ENCODE measurements at places on chromosomes 2 and 18.

DNA sequence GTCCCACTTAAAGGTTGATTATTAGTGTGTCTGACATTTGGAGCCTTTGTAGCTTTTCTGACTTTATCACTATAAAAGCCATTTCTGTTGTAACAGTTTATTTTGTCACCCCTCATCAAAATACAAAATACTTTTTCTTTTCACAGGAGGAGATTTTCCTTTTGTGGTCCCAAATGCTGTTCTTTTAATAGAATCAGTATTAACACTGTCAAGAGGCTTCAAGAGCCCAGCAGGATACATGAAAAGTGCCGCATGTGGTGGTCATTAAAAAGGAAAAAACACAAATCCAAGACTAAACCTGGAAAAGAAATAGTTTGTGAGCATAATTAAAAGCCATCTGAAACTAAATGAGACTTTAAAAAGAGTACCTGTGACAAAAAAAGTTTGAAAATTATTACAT lies 515.7 kb downstream of the DCDC2C start:
- DNase-seq: no peak

DNA sequence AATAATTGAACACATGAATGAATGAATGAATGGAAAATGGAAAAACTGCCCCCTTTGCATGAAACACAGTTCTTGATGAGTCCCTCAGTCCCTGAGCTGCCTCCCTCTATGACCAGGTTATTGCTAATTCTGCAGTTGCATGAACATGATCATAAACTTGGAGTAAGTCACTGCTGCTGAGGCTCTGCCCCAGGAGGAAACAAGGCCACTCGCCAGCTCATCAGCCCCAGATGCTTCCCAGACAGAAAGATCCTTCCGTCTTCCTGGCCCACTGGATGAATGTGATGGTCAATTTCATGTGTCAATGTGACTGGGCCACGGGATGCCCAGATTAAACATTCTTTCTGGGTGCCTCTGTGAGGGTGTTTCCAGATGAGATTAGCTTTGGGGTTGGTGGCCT lies 16.4 kb downstream of the GPR45 start:
- DNase-seq: no peak

- no peak for DNase-seq
These were observed 169.2 kb upstream of the CCDC68 start for GRCh38 chr18:55128437-55128836.

DNA sequence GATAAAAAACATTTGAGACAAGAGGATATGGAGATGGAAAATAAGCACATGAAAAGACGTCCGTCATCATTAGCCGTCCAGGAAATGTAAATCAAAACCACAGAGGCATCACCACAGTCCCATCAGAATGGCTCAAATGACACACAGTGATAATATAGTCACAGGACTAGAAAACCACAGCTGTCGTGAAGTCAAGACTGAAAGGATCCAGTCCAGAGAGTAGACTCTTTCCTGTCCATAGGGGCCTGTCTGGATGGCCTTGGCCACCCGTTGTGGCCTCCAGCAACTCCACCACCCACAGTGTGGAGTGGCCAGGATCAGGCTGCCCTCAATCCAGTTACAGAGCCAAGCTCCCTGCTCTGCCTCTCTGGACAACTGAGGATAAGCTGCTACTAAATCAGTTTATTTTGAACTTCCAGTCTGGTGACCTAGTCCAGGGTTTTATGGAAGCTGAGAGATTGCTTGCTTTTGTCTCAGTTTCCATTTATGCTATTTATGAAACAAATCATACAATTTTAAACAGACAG lies 60.4 kb downstream of the RHOB start:
- DNase-seq: no peak

- no peak for DNase-seq
These were observed 522.0 kb downstream of the SPAG16 start for GRCh38 chr2:213806125-213806726.

DNA sequence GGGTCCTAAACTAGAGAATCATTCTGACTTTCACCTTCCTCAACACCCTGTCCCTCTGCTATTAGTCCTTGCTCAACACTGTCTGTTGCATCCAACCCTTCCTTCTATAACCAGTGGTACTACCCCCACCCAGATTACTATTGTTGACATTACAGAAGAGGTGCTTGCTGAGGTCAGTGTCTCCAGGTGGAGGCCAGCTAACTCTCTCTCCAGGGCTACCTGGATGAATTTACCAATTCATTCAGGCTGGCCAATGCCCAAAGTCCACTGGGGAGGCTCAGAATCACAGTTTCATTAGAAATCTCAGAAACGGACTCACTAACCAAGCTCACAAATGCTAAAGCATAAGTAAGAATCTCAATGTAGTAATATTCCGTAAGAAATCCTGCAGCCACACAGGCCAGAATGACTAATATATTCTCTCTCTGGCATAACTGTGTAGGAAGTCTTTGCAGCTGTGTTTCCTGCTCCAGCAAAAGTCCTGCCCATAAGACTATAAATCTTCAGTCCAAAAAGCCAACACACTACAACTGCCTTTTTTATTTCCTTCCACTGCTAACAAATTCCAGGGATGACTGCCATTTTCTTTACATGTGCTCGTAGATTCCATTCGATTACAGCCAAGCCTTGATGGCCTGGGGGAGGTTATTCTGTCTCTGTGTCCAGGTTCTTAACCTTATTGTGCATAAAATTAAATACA lies 10.0 kb upstream of the TTR start:
- no peak for DNase-seq

DNA sequence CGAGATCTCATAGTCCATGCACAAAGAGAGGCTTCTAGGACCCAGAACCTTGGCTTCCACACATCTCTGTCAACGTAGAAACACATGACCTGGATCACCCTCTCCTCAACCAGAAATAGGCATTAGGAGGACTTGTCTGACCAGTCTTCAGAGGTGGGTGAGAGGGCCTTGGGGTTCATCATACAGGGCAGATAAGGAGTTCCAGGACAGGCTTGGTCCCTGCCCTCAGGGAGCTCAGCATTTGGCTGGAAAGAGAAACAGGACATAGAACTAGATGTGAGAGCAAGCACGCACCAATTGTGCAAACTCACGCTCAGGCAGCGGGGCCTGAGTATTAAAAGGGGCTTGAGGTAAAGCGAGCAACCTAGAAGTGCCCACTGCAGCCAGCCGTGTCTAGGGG lies 28.6 kb upstream of the NOTO start:
- DNase-seq: no peak

DNA sequence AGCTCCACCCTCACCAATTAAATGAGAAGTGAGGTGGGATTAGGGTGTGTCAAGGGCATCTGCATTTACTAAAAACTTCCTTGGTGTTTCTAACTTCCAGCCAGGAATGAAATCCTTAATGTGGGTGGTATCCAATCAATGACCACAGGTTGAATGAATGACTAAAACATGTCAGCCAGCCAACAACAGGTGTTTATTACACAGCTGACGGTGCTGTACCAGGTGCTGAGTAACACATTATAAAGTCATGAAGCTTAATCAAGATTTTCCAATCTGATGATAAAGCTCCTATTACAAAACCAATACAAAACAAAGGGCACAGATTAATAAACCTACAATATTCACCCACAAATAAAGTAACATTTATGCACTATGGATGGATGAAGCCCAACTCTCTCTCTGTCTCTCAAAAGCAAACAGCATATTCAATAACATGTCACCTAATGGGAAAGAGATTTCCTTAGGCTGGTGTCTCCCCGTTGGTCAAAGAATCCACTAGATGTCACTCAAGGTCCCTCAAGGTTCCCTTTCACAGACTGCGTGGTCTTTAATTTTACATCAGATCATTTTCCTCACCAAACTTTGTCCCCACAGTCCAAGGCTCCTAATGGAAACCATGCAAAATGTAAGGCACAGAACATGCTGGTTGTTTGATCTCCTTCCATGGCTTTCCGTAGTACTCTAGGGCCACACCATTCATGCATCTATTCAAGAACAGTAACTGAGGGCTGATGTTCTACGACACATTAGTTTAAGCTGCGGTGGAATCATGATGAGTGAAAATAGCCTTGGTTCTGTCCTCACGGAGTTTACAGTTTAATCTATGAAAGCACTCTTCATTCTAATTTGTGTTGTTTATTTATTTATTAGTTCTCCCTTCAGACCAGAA lies 6.4 kb upstream of the PTPN4 start:
- DNase-seq: no peak

- DNase-seq: no peak
These were observed 142.9 kb downstream of the ASB1 start for GRCh38 chr2:238569507-238570195.

- no peak for DNase-seq
These were observed 16.1 kb downstream of the ADAM17 start for GRCh38 chr2:9539531-9539930.

- DNase-seq: no peak
These were observed 112.1 kb upstream of the ATP8B1 start for GRCh38 chr18:57915248-57915647.

DNA sequence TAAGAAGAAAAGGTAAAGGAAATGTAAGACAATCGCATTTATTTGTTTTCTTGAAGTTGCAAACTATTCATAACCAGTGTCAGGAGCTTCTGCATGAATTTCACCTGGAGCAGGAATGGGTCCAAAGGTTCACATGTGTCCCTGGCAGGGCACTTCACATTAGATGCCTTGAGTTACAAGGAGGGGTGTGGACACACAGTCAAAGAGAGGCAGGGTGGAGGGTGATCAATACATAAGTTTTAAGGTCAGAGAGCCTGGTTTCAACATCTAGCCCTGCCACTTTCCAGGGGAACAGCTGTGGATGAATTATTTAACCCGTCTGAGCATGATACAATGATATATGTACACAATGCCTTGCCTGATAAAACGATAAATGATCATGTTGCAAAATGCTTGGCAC lies 321.4 kb downstream of the CYP26B1 start:
- no peak for DNase-seq

GRCh38 chr2:204065566-204065965 lies 129.0 kb downstream of the ICOS start:
- DNase-seq: no peak

GRCh38 chr2:109411640-109412325 lies 202.0 kb downstream of the SEPTIN10 start:
- DNase-seq: no peak

GRCh38 chr2:115305712-115306111 lies 863.3 kb downstream of the DPP10 start:
- no peak for DNase-seq

DNA sequence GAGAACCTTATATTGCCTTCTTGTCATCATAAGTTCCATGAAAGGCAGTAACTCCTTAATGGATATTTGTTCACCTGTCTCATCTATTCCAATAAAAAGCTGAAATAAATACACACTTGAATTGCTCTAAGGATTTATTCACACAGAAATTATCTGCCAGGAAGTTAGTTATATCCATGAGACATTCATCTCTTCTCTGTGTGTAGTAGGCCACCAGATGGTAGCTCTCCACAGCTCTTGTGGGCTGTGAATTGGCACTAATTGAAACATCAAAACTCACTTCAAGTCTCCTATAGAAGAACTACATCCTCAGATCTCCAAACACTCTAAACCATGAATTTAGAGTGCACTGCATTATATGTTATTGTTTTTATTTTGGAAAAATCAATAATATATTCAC lies 189.6 kb downstream of the DSC3 start:
- DNase-seq: no peak

DNA sequence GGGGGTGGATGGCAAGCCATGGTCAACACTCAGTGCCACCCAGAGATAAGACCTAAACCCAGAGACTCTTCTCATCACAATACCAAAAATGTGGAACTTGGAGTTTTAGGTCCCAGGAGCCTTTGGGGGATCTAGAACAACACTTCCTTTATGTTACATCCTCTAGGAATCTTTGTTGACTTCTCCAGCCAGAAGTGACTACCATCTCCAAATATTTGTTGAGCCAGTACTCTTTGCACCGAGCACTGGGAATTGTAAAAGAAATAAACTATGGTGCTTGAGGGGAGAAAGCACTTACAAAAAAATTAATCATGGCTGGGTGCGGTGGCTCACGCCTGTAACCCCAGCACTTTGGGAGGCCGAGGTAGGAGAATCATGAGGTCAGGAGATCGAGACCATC lies 120.0 kb upstream of the TMEM200C start:
- no peak for DNase-seq

DNA sequence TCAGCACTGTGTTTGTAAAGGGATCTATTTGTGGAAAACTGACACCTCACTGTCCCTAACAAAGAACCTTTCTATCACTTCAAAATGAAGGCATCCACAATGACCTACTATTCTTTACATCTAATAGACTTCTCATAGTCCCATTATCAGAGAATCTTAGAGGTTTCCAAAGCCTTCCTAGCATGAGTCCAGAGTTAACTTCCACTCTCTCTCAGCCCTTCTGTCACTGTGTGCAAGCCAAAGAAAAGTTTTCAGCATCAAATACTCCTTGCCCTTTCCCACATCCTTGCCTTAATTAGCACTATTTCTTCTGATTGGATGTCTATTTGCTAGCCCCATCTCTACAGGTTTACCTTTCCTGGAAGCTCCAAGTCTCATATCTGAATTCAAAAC lies 178.5 kb downstream of the ERBB4 start:
- no peak for DNase-seq

GRCh38 chr18:4394700-4395099 lies 60.4 kb downstream of the DLGAP1 start:
- DNase-seq: no peak

- no peak for DNase-seq
These were observed 20.8 kb upstream of the MLPH start for GRCh38 chr2:237466211-237466610.

DNA sequence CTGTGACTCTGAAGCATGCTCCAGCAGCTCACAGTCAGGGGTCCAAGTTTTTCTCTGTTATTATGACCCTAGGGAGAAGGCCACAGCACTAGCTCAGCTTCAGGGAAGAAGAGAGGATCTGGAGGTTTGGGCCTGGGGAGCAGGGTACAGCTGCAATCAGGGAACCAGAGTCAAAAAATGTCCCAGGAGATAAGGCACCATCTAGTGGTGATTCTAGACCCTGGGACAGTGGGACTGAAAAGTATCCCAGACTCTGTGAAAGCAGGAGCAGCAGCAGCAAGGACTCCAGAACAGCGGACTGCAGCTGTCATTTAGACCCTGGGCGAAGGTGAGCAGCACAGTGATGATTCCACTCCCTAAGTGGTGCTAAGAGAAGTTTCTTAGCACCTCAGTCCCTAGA lies 278.4 kb upstream of the DDX18 start:
- no peak for DNase-seq

DNA sequence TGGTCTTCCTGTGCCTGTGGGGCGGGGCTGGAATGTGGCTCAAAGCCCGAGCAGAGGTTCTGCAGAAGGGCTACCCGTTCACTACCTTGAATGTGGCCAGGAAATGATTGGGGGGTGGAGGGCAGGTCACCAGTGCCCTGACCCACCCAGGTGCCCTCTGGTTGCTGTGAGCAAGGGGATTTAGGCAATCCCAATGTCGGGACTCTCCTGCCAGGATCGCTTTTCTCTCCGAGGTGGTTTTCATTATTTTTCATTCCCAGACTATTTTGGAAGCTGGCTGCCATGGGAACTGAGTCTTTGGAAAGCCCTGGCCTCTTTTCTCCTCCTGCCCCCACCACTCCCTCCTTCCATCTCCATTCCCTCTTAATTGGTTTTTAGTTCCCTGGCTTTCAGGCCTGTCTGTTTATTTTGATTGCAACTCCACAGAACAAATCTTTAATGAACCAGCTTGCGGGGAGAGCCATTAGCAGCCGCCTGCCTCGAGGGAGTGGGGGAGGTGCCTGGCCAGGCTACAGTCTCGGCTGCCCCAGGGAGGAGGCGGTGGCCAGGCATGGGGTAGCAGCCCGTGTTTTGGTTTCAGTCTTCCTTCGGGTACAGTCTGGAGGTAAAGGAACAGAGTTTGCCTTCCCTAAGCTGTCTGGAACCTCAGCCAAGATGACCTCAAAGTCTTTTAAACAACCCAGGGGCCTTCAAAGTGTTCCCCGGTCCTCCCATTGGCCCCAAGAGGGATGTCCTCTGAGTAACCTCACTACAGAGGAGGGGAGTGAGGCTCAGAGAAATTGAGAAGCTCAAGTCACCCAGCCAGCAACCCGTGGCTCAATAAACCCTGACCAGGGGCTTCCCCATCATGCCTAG lies 114.4 kb upstream of the HAAO start:
- no peak for DNase-seq
